HS-5 (cell line): ENCODE measurements at places on chromosomes 13 and 19.

- no peak for DNase-seq
Measured at GRCh38 chr13:111519490-111520170, 199.2 kb downstream of the TEX29 start.

DNA sequence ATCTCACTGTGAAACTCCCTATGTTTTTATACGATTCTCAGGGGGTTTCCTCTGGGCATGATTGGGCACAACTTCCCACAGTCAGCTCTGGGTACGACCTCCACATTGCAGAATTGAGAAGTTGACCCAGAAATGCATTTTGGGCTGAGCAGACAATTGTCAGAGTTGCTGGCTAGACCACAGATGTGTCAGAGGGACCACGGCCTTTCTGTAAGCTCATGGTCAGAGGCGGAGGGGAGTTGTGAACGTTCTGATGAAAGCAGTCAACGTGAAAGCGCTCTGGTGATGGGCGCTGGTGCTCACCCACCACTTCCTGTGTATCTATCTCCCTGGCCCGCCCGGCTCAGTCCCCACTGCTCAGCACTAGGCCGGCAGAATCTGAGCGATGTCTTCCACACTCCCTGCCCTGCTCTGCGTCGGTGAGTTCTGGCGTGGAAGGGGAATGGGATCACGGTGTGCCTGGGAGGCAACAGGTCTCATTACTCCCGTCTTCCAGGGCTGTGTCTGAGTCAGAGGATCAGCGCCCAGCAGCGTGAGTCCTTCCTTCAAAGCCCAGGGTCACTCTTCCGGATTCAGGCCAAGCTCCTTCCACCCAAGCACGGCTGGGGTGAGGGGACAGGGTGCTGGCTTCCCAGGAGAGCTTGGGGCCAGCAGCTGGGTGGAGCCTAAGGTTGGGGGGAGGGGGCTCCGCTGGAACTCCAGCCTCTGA, at the start of gene NCR1:
NCR1 (plus strand) TSS at position 346 of the 709 bp plus-strand sequence; CDS start at position 386, 40 bp downstream.
- DNase-seq: no peak

DNA sequence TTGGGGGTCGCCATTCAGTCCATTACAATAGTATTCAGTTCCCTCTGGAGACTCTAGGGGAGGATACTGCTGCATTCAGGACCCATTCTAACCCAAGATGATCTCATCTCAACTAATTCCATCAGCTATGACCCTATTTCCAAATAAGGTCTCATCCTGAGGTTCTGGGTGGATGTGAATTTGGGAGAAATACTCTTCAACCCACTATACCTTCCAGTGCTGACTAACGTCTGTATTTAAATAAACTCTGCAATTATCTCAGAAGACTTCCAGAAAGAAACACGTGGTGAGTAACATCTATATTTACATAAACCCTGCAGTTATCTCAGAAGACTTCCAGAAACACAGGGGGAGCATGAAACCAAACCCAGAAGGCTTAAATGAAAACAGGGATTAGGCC, 1300.7 kb downstream of the PCDH9 start:
- no peak for DNase-seq

GRCh38 chr19:39297931-39298634, 1.9 kb downstream of the IFNL1 start:
- no peak for DNase-seq

DNA sequence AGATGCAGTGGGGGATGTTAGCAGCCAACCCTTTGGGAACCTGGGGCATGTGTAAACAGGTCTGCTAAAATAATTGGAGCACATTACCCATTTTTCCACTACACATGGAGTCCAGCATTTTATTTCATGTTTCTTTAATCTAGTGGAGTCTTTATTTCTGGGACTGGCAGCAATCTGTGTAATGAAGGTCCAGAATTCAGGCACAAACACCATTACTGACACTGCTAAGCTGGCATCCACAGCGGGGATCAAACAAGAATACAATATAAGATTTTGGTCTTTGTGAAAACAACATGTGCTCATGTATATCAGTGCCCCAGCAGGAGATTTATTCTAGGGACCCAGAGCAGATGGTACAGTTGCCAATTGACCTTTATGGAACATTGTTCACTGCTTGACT, 1587.0 kb upstream of the PRR20A start:
- no peak for DNase-seq

DNA sequence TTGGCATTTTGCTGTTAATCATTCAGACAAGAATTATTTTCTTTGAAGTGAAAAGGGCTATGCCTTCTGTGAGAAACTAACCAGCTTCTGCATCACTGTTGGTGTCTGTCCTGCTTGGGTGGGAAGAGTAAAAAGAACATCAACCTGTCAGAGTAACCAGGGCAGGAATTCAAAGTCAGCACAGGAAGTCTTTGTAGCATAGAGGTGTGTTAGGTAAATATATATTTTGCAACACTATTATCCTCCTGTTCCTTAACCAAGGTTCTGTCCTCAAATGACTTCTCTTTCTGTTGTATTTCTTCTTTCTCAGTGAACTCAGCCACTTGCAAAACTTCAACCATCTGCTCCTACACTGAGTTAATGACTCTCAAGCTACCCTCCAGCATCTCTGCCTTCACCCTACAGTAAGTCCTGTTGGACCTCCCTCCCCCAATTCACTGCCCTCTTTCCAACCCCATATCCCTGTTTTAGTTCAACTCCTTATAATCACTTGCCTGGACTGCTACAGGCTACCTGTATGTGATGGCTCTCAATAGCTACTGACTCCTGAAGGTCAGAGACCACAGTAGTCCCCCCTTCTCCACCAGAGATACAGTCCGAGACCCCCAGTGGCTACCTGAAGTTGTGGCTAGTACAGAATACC, 49.9 kb downstream of the SMAD9 start:
- no peak for DNase-seq

DNA sequence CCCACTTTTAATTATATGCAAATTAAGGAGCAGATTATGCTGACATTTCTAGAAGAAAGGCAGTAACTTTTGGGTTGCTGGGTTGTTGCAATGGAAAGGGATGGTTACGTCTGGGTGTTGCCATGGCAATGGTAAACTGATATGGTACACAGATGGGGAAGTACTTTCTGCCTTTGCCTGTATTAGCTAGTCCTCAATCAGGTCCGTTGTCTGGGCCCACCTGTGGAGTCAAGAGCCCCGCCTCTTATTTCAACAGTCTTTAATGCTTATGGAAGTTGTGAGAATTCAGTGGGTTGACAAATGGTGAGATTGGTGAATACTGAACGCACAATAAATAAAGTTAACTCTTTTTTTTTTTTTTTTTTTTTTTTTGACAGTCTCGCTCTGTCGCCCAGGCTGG, 30.6 kb upstream of the DPP9 start:
- DNase-seq: no peak

DNA sequence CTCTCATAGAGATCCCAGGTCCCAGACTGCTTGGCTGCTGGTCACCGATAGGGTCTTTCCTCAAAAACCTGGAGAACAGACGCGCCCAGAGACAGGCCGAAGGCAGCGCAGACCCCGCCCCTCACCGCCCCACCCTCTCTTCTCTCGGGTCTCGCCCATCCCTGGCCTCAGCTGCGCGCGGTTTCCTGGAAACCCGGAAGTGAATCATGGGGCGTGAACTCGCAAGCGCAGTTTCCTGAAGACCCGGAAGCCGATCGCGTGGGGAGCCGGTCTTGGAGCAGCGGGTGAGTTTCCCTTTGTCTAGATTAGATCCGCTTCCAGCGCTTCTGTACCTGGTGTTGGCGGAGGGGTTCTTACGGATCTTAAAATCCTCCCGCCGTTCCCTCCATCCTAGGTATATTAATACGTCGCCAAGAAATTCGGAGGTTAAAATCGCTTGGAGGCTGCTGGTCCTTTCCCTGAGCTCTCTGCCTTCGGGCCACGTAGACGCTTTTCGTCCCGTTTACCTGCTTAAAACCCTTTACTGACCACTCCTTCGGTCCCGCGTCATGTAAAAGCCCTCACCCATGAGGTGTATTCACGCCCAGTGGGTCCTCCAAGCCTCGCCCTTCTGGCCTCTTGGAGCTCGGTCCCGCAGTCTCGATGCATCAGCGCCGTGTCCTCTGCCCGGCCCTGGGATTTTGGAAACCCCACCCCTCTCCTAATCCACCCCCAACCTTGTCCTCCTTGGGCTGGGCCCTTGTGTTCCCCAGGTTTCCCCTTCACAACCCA, at the start of gene ZNF578:
ZNF578 (plus strand) TSS at position 230 of the 771 bp plus-strand sequence. CDS start 48,293 bp downstream, outside the sequence.
- DNase-seq: no peak

- no peak for DNase-seq
Measured at GRCh38 chr13:110134801-110135200, 172.2 kb downstream of the COL4A1 start.

DNA sequence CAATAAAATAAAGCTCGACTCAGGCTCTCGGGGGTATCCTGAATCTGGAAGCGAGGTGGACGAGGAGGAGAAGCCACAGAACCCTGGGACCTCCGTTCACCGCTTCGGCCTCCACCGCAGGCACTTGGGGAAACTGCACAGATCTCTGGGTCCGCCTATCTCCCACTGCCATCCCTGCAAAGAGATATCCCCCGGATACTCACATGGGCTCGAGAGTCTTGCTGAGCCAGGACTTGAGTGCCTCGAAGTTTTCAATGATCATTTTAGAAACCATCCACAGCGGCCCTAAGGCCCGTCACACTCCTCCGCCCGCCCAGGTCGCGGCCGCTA, 589 bp downstream of the RBM26 start:
- no peak for DNase-seq

DNA sequence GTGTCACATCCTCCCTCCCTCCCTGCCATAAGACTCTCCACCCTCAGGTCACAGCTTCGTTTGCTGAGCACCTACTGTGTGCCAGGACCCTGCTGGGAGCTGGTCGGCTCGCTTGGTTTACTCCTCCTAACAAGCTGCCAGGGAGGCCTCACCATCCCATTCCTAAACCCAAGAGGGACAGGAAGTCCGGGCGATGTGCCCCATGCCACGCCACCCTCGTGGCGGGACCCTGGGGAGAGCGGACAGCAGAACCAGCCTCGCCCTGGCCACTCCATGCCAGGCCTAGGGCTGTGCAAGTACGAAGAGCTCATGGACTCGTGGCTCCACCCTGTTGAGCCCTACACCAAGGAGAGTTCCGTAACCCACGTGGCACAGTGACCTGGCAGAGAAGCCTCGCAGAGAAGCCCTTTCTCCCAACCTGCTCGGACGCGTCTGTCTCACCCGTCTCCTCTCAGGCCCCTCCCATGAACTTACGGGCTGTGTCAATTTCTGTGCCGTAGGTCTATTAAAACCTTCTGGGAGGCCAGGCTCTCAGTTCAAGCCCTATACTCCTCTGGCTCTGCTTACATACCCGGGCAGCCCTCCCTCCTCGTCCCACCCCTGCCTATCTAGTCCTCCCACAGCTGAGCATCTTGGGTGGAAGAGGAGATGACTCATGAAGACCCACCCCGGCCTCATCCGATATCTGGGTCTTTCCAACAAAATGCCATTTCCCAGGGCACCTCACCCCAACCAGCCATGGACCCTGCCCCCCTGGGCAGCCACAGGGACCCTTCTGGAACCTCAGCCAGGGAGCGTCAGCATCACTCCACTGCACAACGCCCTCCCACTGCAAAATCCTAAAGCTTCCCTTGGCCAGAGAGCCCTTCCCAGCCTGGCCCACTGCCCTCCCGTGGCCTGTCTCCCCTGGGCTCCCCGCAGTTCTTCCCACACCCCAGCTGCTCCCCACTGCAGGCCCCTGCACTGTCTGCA, 2.6 kb downstream of the UBXN6 start:
- DNase-seq: no peak

- no peak for DNase-seq
Measured at GRCh38 chr19:6730941-6731670, 6.3 kb downstream of the GPR108 start.

- peak; percentile 2 for DNase-seq
Measured at GRCh38 chr19:31675193-31675913, 326.1 kb upstream of the TSHZ3 start.

DNA sequence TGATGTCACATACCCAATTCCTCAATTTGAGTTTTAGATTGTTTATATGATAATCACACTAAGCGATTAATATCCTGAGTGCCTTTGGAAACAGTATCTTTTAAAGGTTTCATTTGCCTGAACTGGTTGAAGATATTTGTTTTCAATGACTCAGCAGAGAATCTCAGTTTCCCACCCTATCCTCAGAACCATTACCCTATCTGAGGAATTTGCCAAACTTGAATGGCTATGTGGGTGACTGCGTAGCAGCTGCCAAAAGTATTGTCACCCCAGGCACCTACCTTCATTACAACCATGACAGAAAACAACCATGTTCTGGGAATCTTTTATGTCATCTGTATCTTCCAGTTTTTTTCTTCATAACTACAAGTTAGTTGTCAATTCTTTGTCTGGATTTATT, 440.1 kb upstream of the NBEA start:
- no peak for DNase-seq

GRCh38 chr13:80530191-80530590, 189.3 kb upstream of the SPRY2 start:
- no peak for DNase-seq

- no peak for DNase-seq
Measured at GRCh38 chr19:39996218-39996810, 546 bp upstream of the ZNF546 start.

GRCh38 chr19:14517446-14517839, 754 bp downstream of the DNAJB1 start:
- DNase-seq: no peak

GRCh38 chr13:28540612-28541011, 45.7 kb upstream of the FLT1 start:
- DNase-seq: no peak

DNA sequence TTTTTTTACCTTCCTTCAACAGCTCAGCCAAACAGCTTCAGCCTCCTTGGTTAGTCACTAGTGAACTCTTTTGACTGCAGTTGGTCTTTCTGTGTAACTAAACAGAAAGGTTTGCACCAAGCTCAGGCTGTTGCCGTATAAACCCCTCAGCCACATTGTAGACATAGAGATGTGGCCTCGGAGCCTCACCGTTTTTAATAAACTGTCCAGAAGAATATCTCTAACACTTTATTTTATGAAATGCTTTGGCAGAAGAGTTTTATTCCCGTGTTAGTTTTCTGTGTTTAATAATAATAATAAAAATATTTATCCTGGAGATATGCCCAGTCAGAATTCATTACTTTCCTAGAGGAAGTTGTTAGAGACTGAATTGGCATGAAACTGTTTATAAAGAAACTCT, 171.7 kb upstream of the MAB21L1 start:
- no peak for DNase-seq

DNA sequence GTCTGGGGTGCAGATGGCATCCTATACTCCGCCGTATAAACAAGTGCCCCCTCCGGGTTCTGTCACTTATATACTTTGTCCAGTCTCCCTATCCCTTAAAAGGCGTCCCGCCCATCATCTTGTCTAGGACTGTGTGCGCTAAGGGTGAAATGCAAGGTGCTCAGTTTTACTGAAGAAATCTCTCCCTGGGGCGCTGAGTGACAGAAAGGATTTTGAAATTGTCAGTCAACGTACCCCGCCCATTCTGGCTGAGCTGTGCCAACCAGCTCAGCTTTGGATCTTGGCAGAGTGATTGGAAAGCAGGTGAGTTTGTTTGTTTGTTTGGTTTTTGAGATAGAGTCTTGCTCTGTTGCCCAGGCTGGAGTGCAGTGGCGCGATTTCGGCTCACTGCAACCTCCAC, 4.1 kb upstream of the TMEM161A start:
- no peak for DNase-seq

DNA sequence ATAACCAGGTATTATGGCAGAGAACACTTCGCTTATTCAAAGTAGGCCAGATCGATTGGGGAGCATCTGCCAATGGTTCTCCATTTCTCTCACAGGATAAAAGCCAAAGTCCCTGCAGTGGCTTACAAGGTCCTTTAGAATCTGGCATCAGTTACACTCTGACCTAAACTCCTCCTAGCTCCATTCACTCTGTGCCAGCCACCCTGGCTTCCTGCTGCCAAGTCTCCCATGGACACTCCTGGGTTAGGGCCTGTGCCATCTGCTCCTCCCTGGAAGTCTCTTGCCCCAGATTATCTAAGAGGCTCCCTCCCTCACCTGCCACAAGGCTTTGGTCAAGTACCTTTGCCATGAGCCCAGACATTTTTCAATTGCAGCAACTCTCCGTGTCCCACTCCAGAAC, 649.2 kb downstream of the DACH1 start:
- no peak for DNase-seq
